ENCODE measurements at places on chromosomes 3 and 15. TPM values are rescaled to one million over a fixed set of nuclear protein-coding genes. Genes with fewer than 3 reads are reported as not detected.

Gene GXYLT2
- 3.6 TPM for total RNA-seq

Gene SCAMP5
- total RNA-seq, result 21.0 TPM

- no peak for DNase-seq
Measured at GRCh38 chr15:95300958-95301357, 1029.5 kb upstream of the NR2F2 start.

GRCh38 chr3:13544951-13545651 lies 3.8 kb upstream of the FBLN2 start:
- DNase-seq, result no peak

- no peak for DNase-seq
Measured at GRCh38 chr3:17412950-17413530, 329.4 kb downstream of the TBC1D5 start.

DNA sequence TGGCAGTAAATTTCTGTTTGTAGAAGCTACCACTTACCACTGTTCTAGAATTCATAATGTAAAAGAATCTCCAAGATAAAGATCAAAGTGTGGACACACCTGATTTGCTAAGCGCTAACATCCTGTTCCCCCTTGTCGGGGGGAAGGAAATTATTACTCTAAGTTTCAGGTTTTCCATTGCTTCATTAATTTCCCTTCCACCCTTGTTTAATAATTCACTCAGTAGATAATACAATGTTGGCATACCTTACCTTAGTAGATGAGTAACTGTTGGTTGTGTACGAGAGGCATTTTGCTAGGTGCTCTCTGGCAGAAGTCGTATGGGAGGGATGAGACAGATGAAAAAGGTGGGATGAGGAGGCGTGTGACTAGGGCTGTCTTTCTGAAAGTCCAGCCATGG lies 641.2 kb upstream of the ARRDC4 start:
- no peak for DNase-seq

Data from ureter (tissue), 1 donor.